ENCODE measurements at places on chromosomes 2 and 18.
A peak's percentile ranks its signal among the peaks of the same experiment; 100 is the strongest.

GRCh38 chr18:57621246-57621604, 411 bp downstream of the NARS1 start:
- DNase-seq, result no peak

- DNase-seq, result no peak
Observed at GRCh38 chr2:16962505-16962904, 296.9 kb upstream of the CYRIA start.

GRCh38 chr2:240624950-240625621, at the start of gene GPR35:
Gene GPR35, plus strand, starts transcription at chr2:240625480. Its CDS starts 4,473 bp downstream, at chr2:240629953.
- DNase-seq, result peak; percentile 19

GRCh38 chr18:199768-200167, 41.4 kb downstream of the USP14 start:
- no peak for DNase-seq
